ENCODE measurements at places on chromosomes 3 and 15. TPM values are rescaled to one million over a fixed set of nuclear protein-coding genes. Genes with fewer than 3 reads are reported as not detected.

The GPR156 gene
- 0.08 TPM for total RNA-seq

The CCR9 gene
- total RNA-seq, result not detected

The CDAN1 gene
- total RNA-seq, result 7.3 TPM

The MINAR1 gene
- total RNA-seq, result 0.24 TPM

The SAXO2 gene
- total RNA-seq, result 0.80 TPM

The BOC gene
- total RNA-seq, result 19.8 TPM

The PLAAT1 gene
- total RNA-seq, result 7.4 TPM
